Activated naive CD4-positive, alpha-beta T cell treated with Interleukin-2 at 50 U/mL for 16 hours (primary cell): ENCODE measurements at places on chromosomes 5 and 9.

DNA sequence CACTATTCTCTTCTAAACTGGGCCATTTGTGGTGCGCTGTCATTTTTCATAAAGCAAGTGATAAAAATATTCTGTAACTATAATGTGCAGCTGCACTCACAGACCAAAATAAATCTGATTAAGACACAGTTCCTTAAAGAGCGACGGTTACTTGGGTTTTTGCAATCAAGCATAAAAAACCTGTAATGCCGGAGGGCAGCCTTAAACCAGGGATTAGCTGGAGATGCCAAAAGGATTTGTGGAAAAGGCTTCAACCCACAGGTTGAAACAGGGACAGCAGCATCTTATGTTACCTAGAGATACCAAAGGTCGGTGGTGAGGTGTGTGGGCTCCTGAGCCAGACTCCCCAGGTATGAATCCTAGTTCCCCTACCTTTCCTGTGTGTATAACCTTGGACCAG, 49.3 kb downstream of the CTNND2 start:
- no peak for DNase-seq

GRCh38 chr5:31913808-31914207, 260.3 kb downstream of the GOLPH3 start:
- no peak for DNase-seq

- peak; percentile 35 for DNase-seq
Measured at GRCh38 chr5:131381777-131382176, 117.9 kb downstream of the CDC42SE2 start.

GRCh38 chr9:114112325-114112724, 13.2 kb upstream of the KIF12 start:
- no peak for DNase-seq

- no peak for DNase-seq
Measured at GRCh38 chr5:146173597-146173996, 8.9 kb downstream of the LARS1 start.

- no peak for DNase-seq
Measured at GRCh38 chr5:41373230-41373629, 137.2 kb downstream of the PLCXD3 start.

GRCh38 chr9:124473310-124473709, 23.1 kb downstream of the ADGRD2 start:
- no peak for DNase-seq

GRCh38 chr9:112006361-112007020, 109.9 kb downstream of the UGCG start:
- no peak for DNase-seq

- no peak for DNase-seq
Measured at GRCh38 chr5:81268521-81269196, 32.7 kb upstream of the ZCCHC9 start.

DNA sequence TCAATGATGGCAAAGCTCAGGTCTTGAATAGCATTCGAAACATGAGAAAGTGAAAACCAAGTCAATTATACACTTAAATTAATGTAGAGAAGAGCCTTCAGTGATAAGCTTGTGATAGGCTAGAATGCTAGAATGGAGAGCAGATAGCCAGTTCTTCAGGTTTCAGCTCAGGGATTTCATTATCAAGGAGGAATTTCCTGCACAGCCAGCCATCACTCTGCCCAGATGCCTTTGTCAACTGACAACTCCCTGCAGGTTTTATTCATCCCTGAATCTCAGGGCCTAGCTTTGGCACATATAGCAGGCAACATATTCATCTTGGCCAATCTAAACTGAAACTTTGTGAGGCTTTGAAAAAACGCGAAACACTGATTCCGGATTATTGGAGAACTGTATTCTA, 199.3 kb upstream of the CDH6 start:
- no peak for DNase-seq

DNA sequence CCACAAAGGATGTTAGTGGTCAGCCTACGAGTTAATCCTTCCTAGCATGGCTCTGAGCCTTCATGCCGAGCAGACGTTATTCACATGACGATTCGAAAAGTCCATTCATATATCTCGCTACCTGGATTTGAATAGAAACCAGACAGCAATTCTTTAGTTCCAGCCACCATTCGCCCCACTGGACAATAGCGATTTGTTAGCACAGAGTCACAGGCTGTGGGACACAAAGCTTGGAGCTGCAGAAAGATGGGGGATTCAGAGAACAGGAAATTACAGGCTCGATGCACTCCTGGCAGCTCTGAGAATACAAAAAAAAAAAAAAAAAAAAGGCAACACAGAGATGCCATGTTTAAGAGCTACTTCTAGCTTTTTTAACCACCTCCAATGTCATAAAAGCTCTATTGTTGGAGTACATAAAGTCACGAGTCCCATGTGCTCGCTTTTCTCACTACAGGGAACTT, 110.7 kb downstream of the NR6A1 start:
- DNase-seq = no peak

DNA sequence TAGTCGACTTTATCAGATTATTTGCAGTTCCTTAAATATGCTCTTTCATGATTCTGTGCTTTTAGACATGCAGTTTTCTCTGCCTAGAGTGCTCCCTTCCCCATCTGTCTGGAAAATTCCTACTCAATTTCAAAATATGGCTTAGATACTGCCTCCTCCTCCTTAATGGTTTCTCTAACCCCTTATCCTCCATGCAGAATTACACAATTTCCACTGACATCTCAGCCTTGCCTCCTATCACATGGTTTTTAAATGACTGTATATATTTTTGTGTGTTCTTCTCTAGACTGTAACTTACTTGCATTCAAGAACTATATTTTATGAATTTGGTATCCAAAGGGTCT, 85.2 kb downstream of the SLC44A1 start:
- no peak for DNase-seq

DNA sequence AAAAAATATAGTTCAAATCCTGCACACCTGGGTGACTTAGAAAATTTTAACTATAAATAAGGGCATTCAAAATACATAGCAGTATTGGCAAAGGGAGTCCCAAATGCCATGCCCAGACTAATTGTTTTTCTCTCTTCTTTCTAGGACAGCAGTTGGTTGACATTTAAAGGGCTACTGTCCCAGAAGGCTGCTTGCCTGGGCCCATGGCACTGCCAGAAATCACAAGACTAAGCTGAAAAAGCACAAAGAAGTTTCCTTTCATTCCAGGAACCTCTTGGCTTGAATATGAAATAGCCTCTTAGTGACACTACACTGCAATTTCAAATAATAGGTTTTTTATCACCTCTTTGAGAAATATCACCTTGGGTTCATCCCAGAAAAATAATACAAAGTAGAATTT, 388.9 kb upstream of the TRPC7 start:
- no peak for DNase-seq

- DNase-seq = no peak
Measured at GRCh38 chr5:111495159-111495558, 17.2 kb downstream of the STARD4 start.

DNA sequence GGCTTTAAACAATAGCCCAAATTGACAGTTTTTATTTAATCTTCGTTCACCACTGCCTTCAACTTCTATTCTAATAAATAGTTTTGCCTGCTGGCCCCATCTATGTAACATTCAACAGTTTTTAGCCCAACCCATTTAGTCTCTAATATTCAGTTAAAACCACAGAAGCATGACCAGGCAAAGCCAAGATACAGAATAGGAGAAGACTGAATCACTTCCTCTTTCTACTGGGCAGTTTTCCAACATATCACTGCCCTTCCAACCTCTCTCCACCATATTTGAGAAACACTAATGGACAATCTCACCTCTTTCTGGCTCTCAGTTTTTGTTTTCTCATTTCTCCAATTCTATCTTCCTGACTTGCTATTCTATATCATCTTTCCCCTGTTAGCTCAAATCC, 352.9 kb downstream of the DNAH5 start:
- DNase-seq = no peak

- DNase-seq = no peak
Measured at GRCh38 chr9:5549658-5550650, 39.6 kb downstream of the PDCD1LG2 start.

GRCh38 chr5:42015681-42016080, 90.6 kb downstream of the FBXO4 start:
- no peak for DNase-seq

- DNase-seq = peak; percentile 8
Measured at GRCh38 chr9:124716808-124717207, 54.3 kb downstream of the NR6A1 start.

DNA sequence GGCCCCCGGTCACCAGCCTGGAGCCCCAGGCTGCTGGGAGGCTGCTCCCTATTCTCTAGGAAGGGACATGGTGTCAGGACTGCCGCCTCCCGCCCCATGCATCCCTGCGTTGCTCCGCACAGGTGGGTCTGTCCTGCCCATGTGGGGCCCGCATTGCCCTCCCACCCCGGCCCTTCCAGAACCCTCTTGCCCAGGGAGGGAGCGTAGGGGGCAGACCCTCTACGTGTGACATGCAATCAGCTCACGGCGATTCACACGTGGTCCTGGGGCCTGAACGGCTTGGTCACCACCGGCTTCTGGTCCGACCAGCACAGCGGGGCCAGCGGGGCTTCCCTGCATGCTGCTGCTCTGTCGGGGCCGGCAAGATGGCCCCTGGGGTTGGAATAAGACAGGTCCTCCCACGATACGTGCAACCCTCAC, 9.4 kb downstream of the SLC6A19 start:
- no peak for DNase-seq

DNA sequence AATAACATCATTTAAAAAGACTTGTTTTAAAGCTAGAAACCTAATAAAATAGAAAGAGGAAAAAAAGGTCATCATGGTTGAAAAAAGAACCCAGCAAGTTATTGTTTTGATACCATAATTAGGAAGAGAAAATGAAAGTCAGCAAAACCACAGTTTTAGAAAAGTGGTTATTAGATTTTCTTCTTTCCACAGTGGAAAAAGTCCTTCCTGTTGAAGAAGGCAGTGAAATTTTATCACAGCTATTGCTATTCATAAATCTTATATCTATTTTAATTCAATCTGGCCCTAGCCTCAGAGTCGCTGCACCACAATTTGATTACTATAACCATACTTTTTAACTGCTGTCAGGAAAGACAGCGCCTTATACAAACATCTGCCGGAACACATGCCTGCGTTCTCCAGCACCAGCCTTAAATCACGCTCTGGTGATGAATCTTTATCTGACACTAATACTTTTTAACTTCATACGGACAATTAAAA, 60.3 kb downstream of the MAPKAP1 start:
- DNase-seq = no peak

DNA sequence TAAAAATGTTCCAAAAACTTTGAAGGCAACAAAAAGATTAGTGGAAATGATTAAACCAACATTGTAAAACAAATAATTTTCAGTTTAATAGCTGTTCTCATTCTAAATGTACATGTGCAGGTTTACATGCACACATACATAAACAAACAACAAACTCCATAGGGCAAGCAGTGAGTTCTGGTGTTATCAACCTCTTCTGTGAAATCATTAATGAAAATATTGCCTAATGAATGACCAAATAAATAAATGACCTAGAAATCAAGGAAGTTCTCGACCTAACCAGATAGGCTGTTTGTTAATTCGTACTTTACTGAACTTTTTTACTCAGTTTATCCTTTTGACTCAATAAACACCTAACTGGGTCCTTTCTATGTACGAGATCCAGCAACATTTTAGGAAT, 165.5 kb upstream of the RORB start:
- no peak for DNase-seq

GRCh38 chr9:4689021-4689420, 9.7 kb downstream of the CDC37L1 start:
- no peak for DNase-seq

DNA sequence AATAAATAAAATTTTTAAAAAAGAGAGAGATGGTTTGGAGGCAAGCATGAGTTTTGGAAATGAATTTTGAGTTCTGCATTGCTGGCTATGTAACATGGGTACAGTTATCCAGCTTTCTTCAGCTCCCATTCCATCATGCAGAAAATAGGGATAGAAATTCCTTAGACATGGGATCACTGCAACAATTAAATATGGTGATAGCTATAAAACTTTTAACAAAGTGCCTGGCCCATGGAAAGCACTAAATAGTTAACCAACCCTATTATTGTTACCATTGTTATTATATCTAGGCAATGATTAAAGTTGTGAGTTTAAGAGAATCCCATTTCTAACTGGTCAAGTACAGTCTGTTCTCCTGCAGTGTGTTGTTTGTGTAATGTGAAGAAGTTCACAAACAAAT, 115.4 kb upstream of the GAS1 start:
- DNase-seq = no peak
